Suprapubic skin (tissue), 4 donors: ENCODE measurements at places on chromosomes 7 and 10.

- H3K4me3 ChIP-seq, result no peak overlapping the region
- no peaks in the 10 kb centered on the region for H3K36me3 ChIP-seq
- DNase-seq, result no peak
- H3K4me1 ChIP-seq, result no peaks in the 10 kb centered on the region
- peaks cover 3% of the 10 kb centered on the region for H3K27me3 ChIP-seq
These were observed 14.5 kb downstream of the KLF14 start for GRCh38 chr7:130719541-130719940.

GRCh38 chr10:38112159-38112558 is 18.0 kb downstream of the ZNF37A start:
- no peak overlapping the region for H3K4me3 ChIP-seq
- peaks cover 41% of the 10 kb centered on the region for H3K36me3 ChIP-seq
- H3K4me1 ChIP-seq, result no peaks in the 10 kb centered on the region

DNA sequence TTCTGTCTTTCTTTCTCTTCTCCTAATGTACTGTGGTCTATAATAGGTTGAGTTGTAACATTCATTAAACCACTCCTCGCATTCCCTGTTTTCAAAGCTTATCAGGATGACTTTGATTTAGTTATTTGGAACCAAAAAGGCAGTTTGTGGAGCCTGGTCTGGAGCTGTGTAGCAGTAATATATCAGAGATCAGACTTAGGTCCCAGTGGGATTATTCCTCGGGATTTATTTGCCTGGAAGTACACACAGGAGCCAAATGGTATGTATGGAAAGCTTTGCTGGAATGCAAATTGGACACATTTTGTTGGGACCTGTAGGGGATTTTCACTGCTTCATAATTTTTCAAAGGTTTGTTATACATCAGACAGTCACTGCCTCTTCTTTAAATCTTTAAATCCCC is 40.9 kb downstream of the GBF1 start:
- no peak for DNase-seq
- peaks cover 38% of the 10 kb centered on the region for H3K4me1 ChIP-seq
- H3K36me3 ChIP-seq, result no peaks in the 10 kb centered on the region
- no peak overlapping the region for H3K27ac ChIP-seq

DNA sequence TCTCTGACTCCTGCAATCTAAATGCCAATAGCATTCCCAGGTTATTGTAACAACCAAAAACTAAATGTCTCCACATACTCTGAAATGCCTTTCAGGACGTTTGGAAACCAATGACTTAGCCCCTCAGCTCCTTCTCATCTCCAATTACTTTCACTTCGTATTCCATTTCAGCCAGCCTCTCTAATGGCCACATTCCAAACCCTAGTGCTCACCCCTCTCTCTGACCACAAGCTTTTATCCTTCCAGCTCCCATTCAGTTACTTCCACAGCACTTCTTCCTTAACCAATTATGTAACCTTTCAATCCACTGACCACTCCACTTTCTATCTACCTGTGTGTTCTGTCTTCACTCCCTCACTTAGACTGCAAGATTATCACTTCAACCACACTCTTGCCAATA is 4.3 kb downstream of the NOC3L start:
- H3K4me1 ChIP-seq, result peaks cover 21% of the 10 kb centered on the region
- no peak overlapping the region for H3K4me3 ChIP-seq
- H3K27ac ChIP-seq, result no peak overlapping the region
